Activated CD4-positive, alpha-beta T cell treated with anti-CD3 and anti-CD28 coated beads, Interleukin-2, amount 50 U/mL, for 24 hours (primary cell): ENCODE measurements at places on chromosomes 4 and X.

DNA sequence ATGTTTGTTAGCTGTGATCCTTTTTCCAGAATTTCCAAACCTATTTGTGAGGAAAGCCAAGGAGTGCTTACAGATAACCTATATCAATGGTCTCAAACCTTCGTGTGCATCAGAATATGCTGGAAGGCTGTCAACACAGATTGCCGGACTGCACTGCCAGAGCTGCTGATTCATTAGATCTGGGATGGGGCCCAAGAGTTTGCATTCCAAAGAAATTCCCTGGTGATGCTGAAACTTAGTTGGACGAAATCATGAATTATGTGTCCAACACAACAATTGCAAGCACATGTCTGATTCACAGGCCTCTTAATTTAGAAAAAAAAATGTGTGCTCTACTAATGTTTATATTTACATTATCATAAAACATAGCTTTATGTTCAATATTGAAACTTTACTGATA, 544.0 kb upstream of the AMOT start:
- DNase-seq, result no peak

- DNase-seq, result no peak
These were observed 131.8 kb downstream of the GUCY2F start for GRCh38 chrX:109350051-109350450.

GRCh38 chr4:140277576-140277975, 95.9 kb upstream of the SCOC start:
- no peak for DNase-seq

DNA sequence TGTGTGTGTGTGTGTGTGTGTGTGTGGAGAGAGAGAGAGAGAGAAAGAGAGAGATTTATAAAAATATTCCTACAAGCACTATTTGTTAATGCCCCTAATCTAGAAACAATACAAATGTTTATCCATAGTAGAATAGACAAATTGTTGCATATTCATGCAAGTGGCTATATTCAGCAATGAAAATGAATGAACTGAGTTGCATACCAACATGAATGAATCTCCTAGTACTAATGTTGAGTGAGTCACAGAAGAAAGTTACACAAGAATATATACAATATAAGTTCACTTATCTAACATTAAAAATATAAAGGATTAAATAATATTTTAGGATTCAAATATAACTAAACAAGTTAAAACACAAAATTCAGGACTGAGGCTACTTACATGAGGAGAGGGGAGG, 456.8 kb upstream of the AMOT start:
- no peak for DNase-seq

DNA sequence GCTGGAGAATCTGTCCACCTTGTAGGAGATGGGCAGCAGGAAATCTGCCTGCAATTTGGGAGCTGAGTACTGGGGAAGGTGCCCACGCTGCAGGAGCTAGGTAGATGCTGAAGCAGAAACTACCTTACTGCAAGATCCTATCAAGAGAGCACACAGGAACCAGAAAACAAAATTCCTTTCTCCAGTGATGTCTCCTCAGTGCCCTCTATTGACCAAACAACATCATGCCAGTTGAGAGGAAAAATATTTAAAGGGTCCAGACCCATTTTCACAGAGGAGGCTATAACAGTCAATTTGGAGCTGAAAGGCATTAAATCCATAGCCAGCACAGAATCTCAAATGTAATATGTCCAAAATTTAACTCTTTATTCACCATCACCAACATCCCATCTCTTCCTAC, 406.8 kb downstream of the SLITRK2 start:
- DNase-seq, result no peak

GRCh38 chr4:8285976-8286718, 16.6 kb downstream of the HTRA3 start:
- DNase-seq, result no peak

DNA sequence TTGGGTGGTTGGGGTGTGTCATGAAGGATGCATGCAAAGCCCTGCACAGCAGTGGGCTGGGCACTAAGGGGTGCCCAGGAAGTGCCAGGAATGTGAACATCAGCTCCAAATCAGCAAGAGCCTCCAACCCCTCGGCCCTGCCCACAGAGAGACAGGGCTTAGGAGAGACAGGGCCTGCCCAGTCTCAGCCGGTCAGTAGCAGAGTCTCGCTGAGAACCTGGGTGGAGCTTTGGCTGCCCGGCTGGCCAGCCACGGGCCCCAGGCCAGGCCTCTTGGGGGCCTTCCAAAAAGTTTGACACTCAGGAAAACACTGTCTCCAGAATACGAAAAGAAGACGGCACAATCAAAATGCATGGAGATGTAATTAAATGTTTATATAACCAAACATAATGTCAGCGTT, 4.3 kb upstream of the MXD4 start:
- DNase-seq, result no peak

GRCh38 chrX:119880552-119881437, 9.2 kb downstream of the NDUFA1 start:
- no peak for DNase-seq

- DNase-seq, result no peak
These were observed 403.9 kb upstream of the SMIM31 start for GRCh38 chr4:164350061-164350460.

DNA sequence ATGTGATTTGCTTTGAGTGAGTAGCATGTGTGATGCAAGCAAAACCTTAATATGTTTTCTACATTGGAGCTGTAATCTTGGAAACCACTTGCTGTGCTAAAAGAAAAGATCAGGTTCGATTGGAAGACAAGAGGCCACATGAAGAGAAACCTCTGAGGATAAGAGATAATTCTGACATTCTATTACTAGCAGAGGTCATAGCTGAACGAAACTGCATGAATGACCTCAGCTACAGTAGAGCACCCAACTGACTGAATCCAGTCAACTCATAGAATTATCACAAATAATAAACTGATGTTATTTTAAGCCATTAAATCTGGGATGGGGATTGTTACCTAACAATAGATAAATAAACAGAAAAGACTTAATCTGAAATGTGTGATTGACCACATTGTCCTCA, 147.1 kb downstream of the CAMK2D start:
- no peak for DNase-seq
